ENCODE measurements at places on chromosomes 1 and 21.
A peak's percentile ranks its signal among the peaks of the same experiment; 100 is the strongest.

GRCh38 chr1:176625365-176625764 lies 162.4 kb downstream of the PAPPA2 start:
- DNase-seq = no peak

DNA sequence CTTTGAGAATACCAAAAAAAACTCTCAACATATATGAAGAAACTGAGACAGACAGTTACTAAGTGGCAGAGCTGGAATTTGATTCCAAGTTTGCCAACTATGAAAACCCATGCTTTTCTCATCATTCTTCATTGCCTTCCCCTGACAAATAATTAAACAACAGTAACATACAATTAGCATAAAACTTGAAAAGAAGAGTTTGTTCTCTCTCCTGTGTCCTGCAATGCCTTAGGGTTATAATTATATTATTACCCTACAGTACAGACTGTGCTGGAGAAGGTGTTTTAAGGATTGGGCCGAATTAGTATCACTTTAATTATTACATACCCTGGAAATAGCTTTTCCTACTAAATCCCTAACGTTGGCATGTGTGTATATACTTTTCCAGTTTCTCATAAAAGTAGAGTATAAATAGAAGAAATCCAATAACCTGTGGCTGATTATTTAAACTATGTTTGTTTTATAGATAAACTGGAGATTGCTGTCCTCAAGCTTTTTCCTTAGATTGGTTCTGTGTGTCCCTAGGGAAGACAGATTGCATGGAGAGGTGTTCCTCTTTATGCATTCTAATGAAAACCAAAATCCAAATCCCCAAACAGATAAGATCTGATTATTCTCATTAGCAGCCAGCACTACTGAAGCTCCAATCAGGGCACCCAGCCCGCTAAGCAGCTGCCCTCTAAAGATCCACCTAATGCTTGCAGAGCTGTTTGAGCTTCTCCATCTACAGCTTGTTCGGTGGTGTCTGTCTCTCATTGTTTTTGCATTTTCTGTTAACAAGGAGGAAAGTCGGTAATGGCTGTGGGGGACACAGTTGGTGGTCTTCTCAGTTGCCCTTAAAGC lies 156.3 kb downstream of the TM2D1 start:
- DNase-seq = no peak

DNA sequence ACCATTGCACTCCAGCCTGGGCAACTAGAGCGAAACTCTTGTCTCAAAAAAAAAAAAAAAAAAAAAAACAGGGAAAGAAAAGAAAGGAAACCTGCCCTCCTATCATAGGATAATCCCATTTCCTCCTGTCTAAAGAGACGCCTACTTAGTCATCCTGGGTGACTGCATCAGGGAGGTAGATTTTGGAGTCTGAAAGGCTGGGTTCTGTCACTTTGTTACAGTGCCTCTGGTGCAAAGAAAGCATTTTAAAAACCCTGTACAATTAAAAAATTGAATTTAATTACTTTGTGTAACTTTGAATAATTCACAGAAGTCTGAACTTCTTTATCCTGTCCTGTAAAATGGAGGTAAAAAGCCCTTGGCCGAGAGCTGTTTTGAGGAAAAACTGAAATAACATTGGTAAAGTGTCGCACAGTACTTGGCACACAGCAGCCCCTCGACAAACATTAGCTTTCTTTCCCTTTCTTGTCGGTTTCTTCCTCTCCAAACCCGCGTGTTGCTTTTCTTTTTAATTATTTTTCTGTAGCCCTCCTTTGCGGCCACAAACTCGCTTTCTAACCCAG lies 657 bp upstream of the HDAC1 start:
- DNase-seq = peak; percentile 59

GRCh38 chr21:45835301-45836267 lies 146.0 kb upstream of the COL6A1 start:
- no peak for DNase-seq

DNA sequence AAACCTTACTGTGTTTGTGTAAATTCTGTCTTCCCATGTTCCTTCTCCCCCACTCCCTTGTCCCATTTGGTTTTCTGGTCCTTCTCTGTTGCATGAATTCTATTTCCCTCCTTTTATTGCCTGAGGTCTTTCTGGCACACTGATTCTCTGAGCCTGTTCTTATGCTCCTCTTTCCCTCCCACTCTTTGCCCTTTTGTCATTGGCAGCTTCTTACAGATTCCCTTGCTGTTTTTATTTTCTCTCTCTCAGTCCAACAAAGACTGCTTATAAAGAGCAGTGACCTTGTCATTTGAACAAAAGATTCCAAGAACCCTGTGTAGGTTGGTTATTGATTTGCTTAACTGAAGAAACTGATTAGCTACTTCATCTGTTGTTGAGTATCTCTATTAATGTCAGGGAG lies 49.7 kb downstream of the GPR52 start:
- DNase-seq = no peak

DNA sequence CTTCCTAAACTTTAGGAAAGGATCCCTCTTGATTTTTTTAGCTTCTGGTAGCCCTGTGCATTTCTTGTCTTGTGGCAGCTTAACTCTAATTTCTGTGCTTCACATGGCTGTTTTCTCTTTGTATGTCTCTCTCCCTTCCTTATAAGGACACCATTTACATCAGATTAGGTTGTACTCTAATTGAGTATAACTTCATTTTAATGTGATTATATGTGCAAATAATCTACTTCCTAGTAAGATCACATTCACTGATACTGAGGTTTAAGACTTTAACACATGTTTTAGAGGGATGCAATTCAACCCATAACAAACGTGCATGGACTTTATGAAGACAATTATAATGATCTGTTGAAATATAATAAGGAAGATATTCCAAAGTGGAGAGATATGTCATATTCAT lies 46.7 kb downstream of the RGS4 start:
- DNase-seq = no peak

DNA sequence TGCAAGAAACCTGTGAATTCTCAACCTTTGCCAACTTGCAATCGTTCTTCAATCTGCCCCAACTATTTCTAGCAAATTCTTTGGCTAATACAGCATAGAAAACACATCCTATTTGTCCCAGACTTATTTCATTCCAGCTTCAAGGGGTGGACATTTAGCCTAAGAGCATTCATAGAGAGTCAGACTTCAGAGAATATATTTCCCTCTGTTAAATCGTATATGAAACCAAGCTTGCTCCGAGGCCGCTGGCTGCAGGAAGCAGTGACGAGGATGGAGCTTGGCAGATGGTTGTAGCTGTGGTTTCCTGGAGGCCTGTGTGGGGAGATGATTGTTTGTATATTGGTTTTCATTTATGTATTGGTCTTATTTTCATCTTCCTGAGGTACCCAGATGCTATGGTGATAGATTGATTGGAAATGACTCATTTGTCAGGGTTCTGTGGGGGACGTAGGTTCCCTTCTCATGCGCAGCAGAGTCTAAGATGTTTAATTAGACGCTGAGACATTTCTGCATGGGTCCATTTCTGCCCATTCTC lies 26.1 kb downstream of the MAN1C1 start:
- DNase-seq = no peak

GRCh38 chr21:42724226-42724920 lies 71.0 kb downstream of the PDE9A start:
- DNase-seq = peak; percentile 96

DNA sequence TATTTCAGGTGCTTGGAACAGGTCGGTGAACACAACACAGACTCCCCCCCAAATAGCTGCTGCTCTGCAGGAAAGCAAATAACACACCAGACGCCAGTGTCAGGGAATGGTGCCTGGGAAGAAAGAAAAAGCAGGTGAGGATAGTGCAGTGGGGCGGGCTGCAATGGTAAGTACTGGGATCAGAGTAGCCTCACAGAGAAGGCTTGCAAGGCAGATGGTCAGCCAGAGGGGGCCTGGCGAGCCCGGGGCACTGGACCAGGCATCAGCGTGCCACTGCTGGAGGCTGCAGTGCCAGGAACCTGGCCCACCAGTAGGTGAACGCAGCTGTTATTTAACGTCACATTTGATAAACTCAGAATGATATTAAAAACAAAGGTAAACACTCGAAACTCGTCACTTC lies 60.0 kb downstream of the POFUT2 start:
- no peak for DNase-seq

DNA sequence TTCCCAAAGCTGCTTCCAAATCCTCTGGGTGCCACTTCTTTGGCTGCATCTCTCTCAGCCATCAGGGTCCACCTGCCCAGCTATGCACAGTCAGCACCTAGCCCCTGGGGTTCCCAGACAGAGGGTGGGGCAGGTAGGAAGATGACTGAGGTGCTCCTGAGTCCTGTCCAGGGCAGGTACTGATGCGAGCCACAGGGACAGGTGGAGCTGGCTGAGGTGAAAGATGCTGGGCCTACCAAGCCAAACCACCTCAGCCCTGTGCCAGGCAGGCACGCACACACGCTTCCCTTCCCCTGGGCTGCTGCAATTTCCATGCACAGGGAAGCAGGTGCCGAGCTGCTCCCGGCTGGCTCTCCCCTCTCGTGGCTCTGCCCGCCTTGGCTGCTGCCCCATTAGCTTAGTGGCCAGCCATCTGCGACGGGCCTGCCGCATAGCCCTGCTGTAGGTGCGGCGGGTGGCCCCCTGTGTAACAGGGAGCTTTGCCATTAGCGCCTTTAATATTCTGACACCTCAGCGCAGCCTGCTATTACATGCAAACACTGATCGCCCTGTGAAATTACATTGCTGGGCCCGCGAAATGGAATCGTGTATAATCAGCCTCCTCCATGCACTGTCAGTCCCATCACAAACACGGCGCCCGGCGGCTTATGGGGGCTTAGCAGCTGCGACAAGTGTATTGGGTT lies 38.9 kb downstream of the DMAP1 start:
- DNase-seq = no peak

GRCh38 chr1:61536174-61537108 lies 188.5 kb downstream of the TM2D1 start:
- no peak for DNase-seq

GRCh38 chr1:3598522-3599285 lies 12.6 kb downstream of the MEGF6 start:
- DNase-seq = no peak

DNA sequence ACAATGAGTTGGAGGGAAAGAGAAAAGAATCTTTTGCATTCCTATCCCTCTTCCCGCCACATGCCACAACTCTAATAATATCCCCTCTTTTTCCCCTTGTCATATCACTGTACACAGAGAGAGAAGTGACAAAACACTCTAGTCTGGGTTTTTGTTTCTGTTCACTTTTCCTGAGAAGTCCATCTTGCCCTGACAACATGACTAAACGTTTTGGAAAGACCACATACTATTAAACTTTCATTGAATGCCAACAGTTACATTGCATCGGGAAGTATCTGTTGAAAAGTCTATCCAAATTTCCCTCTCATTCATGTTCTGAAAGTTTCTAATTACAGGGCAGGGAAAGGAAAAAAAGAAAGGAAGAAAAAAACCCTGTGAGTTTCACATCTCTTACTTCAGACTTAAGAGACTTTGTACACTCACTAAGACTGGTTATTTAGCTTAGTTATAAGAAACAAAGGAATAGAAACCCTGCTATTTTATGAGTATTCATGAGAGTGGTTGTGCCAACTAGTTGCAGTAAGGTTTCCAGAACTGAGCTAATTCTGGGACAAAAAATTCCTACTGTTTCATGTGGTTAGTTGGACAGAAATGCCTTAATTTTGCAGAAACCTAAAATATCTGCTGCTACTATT lies 16.9 kb downstream of the PLA2G4A start:
- no peak for DNase-seq
